NCI-H526 (cell line): ENCODE measurements at places on chromosomes 2 and 18.

DNA sequence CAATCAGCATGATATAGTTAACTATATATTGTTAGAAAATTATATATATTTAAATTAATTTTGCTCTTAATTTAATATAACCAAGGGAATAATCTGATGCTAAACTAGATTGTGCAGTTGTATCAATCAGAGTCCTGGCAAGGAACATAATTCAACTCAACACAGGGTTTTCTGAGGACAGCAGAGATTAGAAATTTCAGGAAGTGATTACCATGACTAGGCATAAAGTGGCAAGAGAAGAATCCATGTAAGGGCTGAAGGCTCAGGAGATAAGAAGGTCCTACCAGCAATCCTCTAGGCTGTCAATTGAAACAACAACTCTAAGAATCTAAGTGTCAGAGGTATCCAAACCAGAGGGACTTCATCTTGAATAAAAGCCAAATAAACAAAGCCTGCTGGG, 807.8 kb downstream of the DSC3 start:
- DNase-seq = no peak

DNA sequence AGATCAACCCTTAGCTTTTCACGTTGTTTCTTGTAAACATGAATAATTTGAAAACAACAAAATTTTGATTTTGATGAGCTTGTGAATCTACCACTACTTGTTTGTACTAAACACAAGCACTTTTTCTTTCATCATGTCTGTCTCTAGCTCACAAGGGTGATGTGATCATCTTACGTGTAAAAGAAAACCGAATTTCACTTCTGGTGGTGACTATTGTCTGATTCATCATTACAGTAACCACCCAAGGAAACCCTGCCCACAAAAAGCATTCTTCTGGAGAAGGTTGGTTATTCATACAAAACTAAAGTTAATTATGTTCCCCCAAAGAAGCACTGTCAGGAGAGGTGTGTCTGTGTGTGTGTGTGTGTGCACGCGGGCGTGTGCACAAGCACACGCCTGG, 285.4 kb downstream of the ZNF516 start:
- DNase-seq = no peak

DNA sequence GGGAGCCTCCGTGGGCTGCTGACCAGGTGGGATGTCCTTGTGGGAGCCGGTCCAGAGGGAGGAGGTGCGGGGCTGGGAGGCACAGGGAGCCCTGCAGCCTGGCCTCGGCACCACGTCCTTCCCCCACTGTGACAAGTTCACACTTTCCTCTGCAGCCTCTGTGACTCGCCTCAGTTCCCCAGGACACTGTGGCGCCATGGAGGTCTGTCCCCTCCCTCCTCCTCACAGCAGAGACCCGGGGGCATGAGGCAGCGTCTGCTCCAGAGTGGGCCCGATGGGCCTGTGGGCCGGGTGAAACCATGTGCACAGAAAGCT, 27.3 kb upstream of the KCNG2 start:
- DNase-seq = no peak

- DNase-seq = no peak
Measured at GRCh38 chr2:126449677-126450076, 206.3 kb upstream of the GYPC start.

- no peak for DNase-seq
Measured at GRCh38 chr2:136363900-136364299, 246.0 kb upstream of the CXCR4 start.

- no peak for DNase-seq
Measured at GRCh38 chr18:33924576-33924975, 300.1 kb downstream of the NOL4 start.

GRCh38 chr2:98829581-98830270, 98.8 kb upstream of the MGAT4A start:
- DNase-seq = no peak

DNA sequence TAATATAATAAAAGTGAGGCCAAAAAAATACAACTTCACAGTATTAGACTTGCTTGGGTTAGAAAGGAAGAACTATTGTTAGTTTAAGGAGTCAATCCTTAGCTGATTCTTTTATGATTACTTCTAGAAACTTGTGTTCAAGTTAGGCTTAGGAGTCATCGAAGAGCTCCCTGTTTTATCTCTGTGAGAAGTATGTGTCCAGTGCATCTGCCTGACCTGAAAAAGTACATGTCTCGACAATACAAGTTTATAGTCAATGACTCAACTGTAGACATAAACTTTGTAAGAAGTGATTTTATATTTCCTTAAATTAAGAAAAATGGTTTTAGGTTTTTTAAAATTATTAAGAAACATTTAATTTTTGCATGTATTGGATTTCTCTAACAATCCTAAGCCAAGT, 571.2 kb downstream of the ZEB2 start:
- DNase-seq = no peak

DNA sequence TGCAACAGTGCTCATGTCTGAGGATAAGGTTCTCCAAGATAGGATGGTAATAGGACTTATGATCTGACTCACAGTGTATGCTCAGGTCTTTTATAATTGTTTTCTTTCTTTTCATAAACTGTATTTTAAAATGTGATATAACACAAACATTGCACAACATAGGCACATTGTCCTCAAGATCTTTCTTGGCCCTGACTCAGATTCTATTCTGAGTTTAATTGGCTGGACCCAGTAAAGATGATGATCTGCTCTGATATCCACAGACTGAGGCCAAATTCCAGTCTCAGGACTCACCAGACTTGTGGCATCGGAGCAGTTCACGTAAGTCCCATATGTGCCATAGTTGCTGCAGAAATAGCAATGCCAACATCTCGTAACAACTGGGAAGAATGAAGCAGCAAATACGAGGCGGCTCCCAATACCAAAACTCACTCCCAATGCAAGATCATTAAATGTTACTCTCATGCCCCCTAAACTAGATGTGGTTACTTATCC, 448.9 kb upstream of the SLC14A2 start:
- DNase-seq = no peak

DNA sequence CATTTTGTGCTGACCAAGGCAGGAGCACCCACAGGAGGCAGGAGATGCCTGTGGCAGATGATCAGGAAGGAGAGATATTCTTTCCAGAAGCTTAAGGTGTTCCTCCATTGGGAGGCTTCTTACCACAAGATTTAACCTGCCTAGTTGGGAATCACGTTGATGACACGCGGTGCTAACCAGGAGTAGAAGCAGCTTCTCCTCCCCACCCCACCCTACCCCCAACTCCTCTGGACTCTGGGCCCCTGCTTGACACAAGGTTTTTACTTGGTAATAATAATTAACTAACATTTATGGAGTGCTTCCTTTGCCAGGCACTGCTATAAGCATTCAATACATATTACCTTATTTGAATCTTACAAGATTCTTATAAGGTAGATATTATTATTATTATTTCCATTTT, 62.5 kb upstream of the PAPOLG start:
- DNase-seq = no peak

- no peak for DNase-seq
Measured at GRCh38 chr2:226702376-226702775, 97.2 kb downstream of the IRS1 start.

GRCh38 chr2:241556746-241557145, 1.8 kb upstream of the BOK start:
- no peak for DNase-seq

DNA sequence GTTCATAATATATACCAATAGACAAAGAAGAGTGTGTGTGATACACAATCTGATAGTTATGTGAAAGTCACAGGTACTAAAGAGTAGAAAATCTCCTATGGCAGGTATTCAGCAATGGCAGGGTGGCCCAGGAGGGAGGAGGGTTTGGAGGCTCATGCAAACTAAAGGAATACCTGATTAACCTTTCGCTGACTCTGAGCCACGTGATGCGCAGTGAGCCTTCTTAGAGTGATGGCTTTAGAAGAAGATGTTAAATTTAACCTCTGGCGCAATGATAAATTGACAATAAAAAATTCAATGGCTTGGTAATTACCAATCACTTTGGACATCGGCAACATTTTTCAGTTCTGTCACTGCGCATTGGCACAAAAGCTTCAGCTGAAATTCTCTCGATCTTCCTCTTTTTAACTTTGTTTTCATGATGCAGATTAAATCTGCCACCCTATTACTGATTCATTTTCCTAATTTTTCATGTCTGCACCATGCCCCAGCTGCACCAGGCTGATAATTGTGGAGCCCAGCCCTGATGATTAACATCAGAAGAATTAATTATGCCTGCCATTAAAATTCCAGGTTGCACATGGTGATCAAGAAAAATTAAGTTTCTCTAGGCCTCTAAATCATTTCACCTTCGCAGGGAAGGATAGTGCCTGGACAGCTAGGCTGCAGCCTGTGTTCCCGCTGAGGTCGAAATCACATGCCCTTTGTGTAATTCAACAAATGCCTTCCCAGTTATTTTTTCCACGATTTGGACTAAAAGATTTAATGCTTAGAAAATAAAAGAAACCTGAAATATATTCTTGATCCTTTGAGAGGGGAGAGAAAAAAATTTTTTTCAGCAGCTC, 250.6 kb upstream of the HNRNPA3 start:
- peak; percentile 33 for DNase-seq

DNA sequence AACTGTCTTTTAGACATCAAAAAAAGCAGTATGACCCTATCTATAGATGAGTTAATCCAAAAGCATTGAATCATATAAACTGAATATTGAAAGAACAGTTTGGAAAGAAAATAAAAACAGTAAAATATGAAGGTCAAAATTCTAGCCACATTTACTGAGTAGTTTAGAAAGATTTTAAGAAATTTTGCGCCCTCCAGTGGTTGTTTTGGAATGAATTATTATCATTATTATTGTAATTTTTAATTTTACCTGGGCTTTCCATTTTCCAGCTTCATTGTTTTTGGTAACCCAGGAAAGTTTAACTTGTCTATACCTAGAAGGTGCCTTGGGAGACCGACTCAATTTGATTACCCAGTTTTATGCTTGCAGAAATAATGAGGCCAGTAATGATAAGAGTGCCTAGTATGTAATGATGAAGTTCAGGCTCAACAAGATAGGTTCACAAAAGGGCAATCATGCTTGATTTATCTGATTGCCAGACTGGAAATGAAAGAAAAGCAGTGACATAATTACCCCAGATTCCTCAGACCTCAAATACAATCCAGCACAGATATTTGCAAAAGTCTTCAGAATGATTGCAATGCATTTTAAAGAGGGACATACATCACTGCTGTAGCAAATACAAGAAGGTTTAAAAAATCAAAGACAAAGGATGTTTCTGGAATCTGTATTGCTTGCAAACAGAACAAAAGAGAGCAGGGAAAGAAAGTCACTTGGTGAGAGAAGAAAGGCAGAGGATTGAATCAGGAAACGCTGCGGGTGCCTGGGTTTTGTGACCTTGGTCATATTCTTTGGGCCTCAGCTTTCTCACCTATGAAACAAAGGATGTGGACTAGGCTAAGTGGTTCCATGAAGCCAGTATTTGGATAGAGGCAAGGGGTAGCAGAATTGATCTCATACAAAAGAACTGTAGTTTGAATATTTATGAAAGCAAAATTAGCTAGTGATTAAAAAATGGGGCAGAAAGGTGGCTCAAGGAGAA, 153.8 kb downstream of the MAP2 start:
- DNase-seq = no peak

DNA sequence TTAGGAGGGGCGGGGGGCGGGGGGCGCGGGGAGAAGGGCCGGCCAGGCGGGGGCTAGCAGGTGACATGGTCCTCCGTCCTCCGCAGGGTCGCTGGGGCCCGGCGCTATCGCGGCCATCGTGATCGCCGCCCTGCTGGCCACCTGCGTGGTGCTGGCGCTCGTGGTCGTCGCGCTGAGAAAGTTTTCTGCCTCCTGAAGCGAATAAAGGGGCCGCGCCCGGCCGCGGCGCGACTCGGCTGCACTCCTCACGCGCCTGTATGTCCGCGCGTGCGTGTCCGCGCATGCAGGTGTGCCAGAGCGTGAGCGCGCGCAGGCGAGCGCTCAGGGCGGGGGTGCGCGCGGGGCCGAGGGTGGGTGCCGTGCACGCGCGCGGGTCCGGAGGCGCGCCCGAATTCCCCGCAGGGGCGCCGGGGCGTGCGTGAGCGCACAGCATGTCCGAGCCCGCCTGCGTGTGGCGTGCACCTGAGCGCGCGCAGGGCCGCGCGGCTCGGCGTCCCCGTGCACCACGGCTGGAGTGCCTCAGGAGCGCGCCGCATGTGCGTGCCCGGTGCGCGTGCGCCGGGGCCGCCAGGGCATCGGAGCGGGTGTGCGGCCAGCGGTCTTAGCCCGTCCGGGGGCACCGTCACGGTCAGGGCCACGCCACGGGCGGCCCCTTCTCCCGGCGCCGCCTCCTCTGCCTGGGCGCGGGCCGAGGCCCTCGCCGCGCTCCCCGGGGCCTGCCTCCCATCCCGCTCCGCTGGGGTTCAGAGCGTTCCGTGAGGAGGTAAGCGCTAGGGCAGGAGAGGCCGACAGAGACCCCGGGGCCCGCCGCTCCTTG, 6.3 kb downstream of the SNORC start:
- DNase-seq = peak; percentile 50
